ENCODE measurements at places on chromosomes 3 and 15. TPM values are rescaled to one million over a fixed set of nuclear protein-coding genes. Genes with fewer than 3 reads are reported as not detected.

DNA sequence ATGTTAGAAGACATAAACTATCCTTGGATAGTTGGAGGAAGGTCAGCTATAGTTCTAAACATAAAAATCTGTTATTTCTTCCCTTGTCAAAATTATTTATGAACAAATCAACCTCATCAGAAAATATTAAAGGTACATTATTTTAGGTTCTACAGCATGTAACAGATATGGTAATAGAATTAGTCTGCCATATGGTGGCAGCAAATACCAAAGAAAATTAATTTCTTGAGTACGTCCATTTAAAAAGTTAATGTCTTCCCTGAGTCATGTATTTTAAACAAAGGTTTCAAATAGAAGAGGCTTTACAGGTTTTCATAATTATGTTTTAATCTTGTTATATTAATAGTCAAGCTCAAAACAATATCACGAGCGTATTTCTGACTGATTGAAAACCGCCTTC, 17.9 kb upstream of the ANKRD28 start:
- no peak for DNase-seq

DNA sequence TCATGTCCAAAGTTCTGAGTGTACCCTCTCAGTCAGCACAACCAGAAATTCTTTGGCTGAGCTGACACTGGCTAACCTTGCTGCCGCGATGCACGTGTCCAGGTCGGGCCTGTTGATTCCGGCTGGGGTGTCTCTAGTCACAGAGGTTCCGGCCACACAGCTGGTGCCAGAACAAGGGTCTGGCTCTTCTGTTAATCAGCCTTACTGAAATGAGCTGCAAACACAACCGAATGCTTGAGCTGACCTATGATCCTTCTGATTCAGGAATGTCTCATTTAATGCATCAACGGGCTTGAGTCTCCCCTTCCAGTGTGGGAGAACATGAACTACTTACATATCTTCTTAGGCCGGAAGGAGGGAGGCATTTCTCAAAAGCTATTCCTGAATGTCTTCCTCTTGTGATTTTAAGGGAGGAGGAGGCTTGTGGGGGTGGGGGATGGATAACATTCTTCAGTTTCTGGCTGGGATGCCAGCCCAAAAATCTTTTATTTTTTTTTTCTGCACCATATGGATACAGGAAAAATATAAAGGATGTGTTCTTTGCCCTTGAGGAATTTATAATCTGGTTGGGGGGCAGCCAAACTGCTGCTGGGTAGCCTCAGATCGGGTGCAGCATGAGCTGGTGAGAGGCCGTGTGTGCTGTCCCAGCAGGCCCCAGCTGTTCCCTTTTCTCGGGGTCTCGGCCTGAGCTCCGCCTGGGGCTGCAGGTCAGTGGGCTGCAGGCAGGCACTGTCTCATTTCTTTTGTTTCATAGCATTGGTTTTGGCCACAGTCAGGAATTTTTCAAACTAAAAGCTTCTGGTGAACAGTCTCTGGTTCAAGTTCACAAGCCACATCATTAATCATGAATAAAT, 319.1 kb upstream of the TBL1XR1 start:
- DNase-seq: peak; percentile 12

Gene CTXN2
- 0.18 TPM for total RNA-seq

DNA sequence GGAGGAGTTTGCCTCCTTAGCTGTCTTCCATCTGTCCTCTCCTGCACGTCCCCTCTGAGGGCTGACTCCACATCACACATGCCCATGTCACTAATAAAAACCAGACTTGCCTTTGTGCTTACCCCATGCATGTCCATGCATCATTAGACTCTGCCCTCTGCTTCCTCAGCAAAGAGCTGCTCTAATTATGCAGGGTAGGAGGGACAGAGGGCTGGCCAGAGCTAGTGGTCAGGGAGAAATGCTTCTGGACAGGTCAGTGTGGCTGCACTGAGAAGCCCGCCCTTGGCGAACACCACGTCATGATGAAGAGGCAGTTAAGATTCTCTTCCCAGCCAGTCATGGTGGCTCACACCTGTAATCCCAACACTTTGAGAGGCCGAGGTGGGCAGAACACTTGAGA, 8.9 kb downstream of the CA12 start:
- DNase-seq: no peak

Gene IGSF11
- 2.2 TPM for total RNA-seq

Gene SPTBN5
- total RNA-seq: 1.1 TPM

GRCh38 chr15:82807920-82808633, 1.4 kb upstream of the WHAMM start:
- DNase-seq: no peak

Gene IQCH
- 2.8 TPM for total RNA-seq

Gene GABPB1
- 37.8 TPM for total RNA-seq

DNA sequence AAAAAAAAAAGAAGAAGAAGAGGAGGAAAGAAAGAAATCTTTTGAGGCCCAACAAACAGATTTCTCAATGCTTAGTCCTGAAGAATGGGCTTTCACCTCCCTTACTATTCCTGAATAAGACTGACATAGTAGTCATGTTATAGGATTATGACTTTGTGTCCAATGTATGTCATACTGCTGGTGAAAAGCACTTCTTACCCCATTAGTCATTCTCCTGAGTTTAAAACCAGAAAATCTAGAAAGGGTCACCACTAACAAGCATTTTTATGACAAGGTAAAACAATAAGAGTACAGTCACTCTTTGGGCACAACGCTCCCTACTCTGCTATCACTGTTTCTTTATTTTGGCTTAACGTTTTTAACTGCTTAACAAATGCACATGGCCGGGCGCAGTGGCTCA, 88.2 kb downstream of the IGSF11 start:
- DNase-seq: no peak

DNA sequence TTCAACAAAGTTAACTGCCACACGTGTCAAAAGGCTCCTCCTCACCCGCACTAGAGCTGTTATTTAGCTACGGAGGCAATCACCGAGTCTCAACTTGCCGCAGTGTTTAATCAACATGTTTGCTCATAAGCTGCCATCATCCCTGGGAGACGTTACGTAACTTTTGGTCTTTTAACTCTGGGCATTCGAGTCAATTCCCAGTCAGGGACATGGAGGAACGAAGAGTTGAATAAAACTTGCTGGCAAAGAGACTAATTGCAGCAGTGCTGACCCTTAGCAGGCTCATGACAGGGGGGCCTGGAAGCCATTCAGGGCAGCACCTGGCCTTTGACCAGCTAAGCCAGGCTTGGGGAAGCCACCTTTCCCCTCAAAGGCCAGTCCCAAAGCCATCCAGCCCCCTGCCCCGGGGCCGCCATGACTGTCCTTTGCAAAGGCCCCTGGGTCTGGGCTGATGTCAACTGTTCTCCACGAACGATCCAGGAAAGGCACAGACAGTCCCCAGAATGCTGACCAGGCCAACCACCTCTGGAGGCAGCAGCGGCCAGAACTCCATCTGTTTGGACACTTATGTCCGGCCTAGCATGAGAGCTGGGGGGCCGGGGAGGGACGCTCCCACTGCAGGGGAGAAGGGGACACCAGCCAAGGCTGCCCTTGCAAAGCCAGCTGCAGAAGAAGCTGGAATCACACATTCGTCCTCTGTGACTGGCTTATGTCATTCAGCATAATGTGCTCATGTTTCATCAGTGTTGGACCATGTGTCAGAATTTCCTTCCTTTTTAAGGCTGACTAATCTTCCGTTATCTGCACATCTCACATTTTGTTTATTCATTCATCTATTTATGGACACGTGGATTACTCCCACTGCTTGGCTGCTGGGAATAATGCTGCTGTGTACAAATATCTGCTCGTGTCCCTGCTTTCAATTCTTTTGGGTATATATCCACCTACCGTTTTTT, 43.7 kb downstream of the PCSK6 start:
- DNase-seq: no peak

Gene SUSD5
- total RNA-seq: 2.1 TPM

DNA sequence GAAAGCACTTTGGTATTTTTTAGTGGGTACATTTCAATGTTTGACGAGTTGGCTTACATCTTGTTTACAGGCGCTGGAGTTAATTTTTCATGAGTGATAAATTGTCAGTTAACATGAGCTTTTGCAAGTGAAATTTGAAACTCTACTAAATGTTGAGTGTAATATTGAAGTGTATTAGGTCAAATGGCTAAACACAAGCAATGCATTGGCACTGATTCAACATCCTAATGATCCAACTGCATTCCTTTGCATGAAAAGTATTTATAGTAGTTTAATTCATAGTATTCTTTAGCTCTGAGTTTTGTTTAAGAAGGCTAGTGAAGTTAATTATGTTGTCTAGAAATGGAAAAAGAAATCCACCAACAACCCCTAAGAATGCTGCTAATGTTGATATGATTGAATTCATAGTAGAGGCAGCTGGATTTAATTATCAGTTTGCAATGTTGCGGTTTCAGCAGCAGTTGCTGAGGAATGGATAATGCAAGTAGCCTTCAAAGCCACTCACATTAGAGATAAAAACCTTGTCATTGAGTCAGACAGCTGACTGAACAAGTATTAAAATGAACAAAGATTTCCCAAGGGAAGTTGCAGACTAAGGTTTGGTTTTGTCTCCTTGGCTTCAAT, 245.6 kb upstream of the GOLIM4 start:
- DNase-seq: no peak

DNA sequence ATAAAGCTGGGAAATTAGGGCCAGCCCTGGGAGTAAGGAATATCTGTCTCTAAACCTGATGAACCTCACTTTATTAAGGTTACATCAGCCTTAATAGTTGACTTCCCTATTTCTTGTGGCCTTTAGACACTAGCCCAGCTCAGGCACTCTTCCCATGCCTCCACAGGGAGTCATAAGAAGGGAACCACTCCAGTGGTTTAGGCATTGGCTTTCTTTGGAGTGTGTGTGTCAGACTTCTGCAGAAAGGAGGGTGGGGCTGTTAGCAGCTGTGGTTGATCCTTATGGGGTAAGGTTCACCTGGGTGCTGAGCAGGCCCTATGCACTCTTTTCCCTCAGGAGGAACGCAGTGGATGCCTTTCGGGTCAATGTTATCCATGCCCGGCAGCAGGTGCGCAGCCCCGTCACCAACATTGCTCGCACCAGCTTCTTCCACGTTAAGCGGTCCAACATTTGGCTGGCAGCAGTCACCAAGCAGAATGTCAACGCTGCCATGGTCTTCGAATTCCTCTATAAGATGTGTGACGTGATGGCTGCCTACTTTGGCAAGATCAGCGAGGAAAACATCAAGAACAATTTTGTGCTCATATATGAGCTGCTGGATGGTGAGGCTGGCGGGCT, 4.0 kb downstream of the AP2M1 start:
- DNase-seq: no peak

DNA sequence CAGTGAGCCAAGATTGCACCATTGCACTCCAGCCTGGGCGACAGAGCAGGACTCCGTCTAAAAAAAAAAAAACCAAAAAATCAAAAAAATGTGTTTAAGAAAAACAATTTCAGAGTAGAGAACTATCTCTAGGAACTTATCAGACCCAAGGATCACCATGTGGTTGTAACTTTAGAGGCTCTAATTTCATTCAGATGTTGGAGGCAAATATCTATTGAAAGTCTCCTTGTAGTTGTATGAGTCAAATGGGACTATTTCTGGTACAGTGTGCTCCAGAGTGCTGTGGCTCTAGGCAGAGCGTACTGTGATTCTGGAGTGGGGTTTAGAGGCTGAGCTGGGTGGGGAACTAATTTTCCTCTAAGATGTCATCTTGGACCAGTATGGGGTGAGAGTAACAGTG, 398.7 kb downstream of the SHQ1 start:
- DNase-seq: no peak

- DNase-seq: no peak
Measured at GRCh38 chr15:56763141-56763895, 30.0 kb upstream of the ZNF280D start.

- DNase-seq: no peak
Measured at GRCh38 chr3:46141813-46142212, 66.3 kb downstream of the CCR1 start.

- no peak for DNase-seq
Measured at GRCh38 chr3:147411815-147412241, 2.7 kb downstream of the ZIC1 start.

- no peak for DNase-seq
Measured at GRCh38 chr3:88105325-88105724, 44.4 kb upstream of the C3orf38 start.

Gene MINAR1
- total RNA-seq: 1.9 TPM

DNA sequence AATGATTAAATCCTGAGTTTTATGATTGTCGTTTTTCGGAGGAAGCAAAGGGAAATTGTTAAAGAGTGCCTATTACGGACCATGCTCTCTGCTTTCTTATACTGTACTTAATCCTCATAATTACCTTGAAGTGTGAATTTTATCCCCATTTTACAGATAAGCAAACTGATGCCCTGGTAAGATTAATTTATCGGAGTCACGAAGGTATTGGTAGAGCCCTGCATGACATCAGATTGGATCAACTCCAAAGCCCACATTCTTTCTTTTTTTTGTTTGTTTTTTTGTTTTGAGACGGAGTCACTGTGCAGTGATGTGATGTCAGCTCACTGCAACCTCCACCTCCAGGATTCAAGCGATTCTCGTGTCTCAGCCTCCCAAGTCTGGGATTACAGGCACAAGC, 1.6 kb upstream of the GNB4 start:
- DNase-seq: no peak

DNA sequence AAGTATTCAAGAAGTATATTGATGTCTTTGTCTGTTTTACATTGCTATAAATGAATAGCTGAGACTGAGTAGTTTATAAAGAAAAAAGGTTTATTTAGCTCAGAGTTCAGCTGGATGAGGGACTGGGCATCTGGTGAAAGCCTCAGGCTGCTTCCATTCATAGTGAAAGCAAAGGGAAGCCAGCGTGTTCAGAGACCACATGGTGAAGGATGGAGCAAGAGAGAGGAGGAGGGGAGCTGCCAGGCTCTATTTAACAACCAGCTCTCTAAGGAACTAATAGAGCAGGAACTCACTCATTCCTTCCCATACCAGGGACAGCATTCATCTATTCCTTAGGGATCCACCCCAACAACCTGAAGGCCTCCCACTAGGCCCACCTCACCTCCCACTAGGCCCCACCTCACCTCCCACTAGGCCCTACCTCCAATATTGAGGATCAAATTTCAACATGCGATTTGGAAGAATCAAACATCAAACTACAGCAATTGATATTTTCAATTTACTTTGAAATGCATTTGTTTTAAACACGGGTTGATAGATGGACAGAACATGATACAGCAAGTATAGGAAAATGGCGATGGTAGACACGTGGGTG, 167.5 kb upstream of the HES1 start:
- no peak for DNase-seq

DNA sequence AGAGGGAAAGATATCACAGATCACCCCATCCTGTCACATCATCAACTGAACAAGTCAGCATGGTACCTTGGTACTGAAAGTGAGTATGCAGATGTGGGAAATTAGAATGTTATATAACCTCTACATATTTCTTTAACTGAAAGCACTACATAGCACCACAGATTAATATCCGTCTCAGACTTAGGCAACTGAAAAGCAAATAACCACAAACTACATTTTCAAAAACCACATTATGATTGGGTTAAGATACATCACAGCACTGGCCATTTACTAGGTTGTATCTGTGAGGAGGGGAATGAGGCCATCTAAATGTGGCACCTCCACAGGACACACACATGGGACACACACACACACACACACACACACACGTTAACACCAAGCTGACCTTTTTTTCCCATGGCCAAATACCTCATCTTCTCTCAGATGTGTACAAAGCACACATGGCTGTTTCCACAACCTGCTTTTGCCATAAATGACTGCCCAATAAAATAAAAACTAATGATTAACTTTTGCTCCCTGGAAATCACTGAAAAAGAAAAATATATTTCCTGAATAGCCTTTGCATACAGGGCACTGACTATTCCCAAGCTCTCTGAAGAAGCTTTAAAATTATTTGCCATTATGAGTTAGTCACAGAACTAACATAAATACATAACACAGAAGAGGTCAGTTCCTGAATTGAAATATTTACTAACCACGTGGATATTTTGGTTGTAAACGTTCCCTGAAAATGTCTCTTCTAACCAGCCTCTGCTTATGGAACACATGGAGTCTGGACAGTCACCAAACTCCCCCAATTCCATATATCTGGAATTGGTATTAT, 60.1 kb downstream of the SUMF1 start:
- no peak for DNase-seq

Gene KLHL40
- not detected for total RNA-seq

All from neural crest cell (in vitro differentiated cells).